ENCODE measurements at places on chromosomes 2 and 18. TPM values are rescaled to one million over a fixed set of nuclear protein-coding genes. Genes with fewer than 3 reads are reported as not detected.

- DNase-seq = no peak
These were observed 57.5 kb upstream of the MSTN start for GRCh38 chr2:190119923-190120590.

Gene MAB21L4
- not detected for total RNA-seq

Gene PROKR1
- total RNA-seq = 0.27 TPM

DNA sequence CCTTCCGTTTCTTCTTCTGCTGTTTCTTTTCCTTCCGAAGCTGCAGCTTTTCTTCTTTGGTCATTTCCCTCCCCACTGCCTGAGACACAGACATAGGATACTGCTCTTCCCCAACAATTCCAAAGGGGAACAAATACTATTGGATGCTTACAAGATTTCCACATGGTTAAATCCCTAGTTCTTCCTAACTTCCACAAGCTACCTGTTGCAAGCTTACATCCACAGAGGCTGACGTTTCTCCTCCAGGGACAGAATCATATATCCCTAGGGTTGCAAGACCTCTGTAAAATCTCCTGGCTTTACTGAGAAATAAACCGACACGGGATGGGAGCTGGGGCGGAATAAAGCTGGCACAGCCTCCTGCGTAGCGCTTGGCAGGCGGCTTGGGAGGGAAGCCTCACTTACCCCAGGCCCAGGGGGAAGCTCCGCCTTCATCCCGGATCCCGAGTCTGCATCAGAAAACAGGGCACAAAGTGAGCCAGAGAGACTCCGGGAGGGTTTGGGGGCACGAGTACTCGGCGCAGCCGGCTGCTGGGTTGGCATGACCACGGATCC, 590 bp downstream of the EIF2B4 start:
- no peak for DNase-seq

GRCh38 chr18:22932885-22933205, 283 bp upstream of the RBBP8 start:
- no peak for DNase-seq

DNA sequence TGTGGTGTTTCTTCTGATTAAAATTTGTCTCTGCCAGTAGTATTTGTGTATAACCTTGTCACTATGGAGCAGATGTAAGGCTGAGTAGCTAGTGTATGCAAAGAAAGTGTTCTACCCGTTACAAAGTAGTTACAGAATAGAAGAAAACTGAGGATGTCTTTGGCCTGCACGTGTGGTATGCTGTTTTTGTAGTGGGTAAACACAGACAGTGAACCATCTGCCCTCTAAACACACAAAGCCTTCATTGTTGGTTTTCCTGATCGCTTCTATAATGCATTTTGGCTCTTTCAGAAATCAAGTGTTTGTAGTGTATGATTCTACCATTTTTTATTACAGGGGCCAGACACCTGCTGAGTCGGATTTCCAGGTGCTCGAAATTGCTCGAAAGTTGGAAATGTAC, 61.5 kb downstream of the FARP2 start:
- DNase-seq = no peak

Gene EVX2
- not detected for total RNA-seq

DNA sequence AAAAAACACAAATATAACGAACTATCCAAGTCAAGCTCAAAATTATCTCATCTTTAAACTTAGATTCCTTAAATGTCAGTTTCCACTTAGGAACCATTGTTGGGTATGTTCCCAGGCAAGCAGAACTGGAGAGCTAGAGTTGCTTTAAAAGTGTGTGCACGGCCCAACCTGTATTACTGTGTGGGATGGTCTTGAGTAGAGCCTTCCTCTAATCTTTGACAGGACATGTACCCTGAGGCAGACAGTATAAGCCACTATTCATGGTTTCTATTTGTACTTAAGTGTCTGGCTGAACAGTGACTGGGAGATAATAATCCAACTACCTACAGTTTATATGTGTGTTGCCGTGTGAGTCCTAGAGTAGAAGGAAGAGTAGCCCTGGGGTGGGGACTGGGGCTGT, 239.7 kb downstream of the GPD2 start:
- DNase-seq = no peak

Gene HOXD10
- total RNA-seq = 34.4 TPM

Gene ZAP70
- total RNA-seq = 6.4 TPM

Gene RAPH1
- total RNA-seq = 49.5 TPM

Gene TPRKB
- total RNA-seq = 41.8 TPM

DNA sequence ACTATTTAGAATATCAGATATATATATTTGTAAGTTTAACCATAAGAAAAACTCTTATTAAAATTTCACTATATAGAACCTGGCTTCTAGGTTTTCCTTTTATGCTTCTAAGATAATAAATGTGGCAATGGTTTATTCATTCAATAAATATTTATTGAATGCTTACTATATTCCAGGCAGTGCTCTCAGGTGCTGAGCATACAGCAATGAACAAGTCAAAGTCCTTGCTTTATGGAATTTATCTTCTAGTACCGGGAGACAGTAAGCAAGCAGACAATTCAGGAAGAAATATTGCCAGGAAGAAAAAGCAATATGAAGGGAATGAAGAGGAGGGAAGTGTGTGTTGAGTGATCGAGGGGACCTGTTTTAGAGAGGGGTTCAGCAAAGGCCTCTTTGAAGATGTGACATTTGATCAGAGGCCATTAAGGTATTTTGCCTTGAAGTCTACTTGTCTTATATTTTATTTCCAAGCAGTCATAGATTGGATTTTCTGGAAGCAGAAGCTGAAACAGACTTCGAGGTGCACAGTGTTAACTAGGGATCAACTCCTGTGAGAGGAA, 94.5 kb upstream of the LYPD6 start:
- no peak for DNase-seq

GRCh38 chr18:830315-830901, 18.4 kb upstream of the YES1 start:
- no peak for DNase-seq

DNA sequence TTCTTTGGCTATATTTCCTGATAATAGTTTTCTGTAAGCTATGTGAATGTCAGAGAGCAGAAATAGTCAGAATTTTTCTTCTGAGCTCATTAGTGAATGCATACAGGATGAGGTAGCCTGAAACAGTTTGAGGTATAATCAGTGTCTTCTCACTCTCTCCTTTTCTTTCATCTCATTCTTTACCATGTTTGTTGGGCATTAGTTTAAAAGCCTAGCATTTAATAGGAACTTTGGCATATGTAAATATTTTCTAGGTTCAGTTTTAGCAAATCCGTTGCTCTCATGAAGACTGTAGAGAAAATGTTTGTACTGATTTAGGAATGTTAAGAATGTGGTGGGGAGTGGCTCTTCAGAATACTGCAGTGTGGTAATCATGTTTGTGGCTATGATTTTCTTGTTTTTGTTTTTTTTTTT, 119.4 kb downstream of the PARD3B start:
- no peak for DNase-seq

Gene DSC3
- total RNA-seq = not detected

GRCh38 chr2:172667581-172668325, 67.9 kb upstream of the RAPGEF4 start:
- no peak for DNase-seq

Gene HRH4
- 0.12 TPM for total RNA-seq

DNA sequence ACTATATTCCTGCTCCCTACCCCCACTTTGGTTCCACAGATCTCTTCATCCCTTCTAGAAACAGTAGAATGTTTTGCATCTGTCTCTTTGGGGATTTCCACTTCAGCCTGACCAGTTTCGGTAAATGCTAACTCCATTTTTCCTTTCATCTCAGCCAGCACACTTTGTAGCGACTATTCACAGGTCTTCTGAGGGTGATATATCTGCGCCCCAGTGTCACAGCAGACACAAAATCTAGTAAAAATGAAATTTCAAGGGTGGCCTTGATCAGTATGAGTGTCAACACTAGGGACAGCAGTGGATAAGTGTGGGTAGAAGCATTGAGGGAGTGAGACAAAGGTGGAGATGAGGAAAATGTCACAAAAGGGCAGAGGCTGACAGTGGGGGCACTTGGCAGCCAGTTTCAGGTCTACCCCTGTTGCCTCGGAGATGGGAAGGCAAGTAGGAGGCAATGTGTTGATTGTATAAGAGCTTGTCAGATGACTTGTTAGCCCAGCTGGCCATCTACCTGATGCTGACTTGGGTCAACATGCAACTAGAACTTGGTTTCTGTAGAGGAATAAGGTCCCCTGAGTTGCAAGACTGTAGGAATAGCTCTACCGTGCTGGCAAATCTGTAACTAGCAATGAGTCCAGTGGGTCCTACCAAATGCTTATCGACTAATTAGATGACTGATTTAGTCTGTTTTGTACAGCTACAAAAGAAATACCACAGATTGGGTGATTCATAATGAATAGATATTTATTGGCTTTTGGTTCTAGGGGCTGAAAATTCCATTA, 60.7 kb downstream of the CXCR4 start:
- DNase-seq = no peak

DNA sequence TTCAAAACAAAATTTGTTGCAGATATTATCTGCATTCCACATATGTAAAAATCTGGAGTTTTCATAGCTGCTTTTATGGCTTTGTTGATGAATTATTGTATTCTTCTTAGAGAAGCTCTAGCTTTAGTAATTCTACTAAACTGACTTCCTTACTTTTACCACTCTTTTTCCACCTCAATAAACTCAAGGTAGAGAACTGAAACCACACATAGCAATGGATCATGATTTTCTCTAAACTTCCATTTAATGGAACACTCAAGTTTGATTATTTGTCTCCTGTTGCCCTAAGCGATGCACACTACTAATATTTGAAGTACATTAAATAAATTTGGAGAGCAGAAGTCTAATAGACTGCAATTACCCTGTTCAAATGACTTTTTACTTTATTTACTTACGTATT, 192.0 kb downstream of the NBAS start:
- DNase-seq = no peak

Gene GAL3ST2
- total RNA-seq = not detected

Gene ACKR3
- 61.5 TPM for total RNA-seq

Gene NCKAP5
- total RNA-seq = 0.55 TPM

DNA sequence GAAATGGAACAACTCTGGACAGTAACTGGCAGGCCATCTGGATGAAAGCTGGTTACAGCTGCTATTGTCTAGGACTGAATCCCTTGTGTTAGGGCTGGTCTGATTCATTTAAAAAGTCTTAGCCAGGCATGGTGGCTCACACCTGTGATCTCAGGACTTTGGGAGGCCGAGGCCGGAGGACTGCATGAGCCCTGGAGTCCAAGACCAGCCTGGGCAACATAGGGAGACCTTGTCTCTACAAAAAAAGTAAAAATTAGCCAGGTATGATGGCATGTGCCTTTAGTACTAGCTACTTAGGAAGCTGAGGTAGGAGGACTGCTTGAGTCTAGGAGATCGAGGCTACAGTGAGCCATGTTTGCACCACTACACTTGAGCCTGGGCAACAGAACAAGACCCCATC, 15.5 kb upstream of the CFLAR start:
- no peak for DNase-seq

DNA sequence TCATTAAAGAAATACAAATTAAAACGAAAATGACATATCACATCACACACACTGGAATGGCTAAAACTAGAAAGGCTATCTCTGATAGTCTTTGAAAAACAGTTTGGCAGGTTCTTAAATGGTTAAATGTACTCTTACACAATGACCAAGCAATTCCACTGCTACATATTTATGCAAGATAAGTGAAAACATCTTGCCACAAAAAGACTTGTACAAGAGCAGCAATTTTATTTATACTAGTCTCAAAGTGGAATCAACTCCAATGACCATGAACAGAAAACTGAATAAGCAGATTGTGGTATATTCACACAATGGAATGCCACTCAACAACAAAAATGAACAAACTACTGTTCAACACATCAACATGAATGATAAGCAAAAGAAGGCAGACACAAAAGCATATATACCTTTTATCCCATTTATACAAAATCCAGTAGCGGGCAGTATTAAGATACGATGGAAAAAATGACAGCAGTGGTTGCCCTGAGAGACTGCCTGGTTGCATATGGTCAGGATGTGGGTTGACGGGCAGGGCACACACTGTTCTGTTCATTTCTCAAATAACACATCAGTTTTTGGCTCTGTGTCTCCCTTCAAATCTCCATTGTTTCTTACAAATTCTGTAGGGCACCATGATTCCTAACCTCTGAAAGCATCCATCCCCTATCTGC, 25.4 kb downstream of the SP100 start:
- no peak for DNase-seq

GRCh38 chr2:71379086-71379485, 47.5 kb downstream of the ZNF638 start:
- no peak for DNase-seq

DNA sequence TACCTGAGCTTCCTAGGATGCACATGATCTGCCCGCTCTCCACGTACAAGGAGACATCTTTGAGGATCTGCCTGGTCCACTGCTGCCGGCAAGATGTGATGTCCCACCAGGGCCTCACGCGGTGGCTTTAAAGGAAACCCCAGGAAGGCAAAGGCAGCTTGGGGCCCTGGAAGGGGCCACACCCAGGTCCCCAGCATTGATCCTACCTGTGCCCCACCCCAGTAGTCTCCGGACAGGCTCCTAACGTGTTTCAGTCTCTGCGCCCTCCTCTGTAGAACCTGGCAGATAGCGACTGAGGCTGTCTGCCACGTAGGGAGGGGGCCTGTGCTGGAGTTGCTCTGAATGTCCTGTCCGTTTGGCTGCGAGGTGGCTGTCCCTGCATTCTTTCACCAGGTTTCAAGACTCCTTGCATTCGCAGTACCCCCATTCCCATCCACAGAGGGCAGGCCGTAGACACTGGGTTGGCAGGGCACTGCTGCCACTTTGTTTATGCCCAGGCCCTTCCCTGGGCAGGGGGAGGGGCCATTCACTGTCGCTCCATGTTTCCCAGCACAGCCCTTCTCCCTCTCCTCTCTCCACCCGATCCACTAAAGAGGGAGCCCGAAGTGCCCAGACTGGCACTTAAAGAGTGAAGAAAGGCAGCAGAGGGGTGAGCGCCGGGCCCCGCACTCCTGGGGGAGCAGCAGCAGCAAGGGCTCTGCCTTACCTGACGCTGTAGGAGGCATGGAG, 644 bp downstream of the ABCG5 start:
- no peak for DNase-seq

DNA sequence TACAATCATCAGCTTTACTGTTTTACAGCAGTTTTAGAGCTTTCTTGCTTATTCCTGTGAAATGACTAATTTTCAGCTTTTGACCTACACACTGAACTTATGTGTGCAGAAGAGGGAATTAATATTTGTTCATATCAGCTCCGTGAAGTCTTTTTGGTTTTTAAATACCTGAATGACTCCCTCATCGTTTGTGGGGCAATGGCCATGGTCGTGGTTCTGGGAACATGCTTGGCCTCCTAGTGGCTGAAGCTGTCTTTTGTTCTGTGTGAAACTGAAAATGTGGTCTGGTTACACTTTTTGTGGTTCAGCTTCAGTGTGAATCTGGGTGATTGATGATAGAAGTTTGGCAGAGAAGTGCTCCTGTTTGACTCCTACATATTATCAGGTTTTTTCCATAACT, 408.1 kb downstream of the THSD7B start:
- no peak for DNase-seq

DNA sequence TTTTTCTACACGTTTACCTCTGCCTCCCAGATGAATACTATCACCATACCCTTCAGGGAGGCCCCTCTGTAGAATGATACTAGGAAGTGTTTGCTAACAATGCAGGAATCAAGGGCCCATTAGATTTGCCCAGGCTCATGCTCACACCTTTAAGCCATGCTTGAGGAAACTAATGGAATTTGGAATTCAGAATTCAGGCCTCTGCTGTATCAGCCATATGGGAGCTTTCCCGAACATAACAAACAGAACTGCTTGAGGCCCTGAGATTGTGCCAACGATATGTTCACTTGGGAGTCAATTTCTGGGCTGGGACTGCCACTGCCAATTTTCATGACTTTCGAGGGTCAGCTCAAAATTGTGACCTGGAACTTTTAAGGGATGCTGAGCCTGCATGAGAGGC, 282.5 kb downstream of the CLIP4 start:
- no peak for DNase-seq
